ENCODE measurements at places on chromosomes 5 and 9.

GRCh38 chr9:135701959-135702721 lies at the start of gene KCNT1:
Gene KCNT1 (plus strand): TSS chr9:135702185. CDS start chr9:135702259, 74 bp downstream.
- no peak for DNase-seq

GRCh38 chr5:151912360-151912759 lies 12.3 kb downstream of the GLRA1 start:
- DNase-seq = no peak

DNA sequence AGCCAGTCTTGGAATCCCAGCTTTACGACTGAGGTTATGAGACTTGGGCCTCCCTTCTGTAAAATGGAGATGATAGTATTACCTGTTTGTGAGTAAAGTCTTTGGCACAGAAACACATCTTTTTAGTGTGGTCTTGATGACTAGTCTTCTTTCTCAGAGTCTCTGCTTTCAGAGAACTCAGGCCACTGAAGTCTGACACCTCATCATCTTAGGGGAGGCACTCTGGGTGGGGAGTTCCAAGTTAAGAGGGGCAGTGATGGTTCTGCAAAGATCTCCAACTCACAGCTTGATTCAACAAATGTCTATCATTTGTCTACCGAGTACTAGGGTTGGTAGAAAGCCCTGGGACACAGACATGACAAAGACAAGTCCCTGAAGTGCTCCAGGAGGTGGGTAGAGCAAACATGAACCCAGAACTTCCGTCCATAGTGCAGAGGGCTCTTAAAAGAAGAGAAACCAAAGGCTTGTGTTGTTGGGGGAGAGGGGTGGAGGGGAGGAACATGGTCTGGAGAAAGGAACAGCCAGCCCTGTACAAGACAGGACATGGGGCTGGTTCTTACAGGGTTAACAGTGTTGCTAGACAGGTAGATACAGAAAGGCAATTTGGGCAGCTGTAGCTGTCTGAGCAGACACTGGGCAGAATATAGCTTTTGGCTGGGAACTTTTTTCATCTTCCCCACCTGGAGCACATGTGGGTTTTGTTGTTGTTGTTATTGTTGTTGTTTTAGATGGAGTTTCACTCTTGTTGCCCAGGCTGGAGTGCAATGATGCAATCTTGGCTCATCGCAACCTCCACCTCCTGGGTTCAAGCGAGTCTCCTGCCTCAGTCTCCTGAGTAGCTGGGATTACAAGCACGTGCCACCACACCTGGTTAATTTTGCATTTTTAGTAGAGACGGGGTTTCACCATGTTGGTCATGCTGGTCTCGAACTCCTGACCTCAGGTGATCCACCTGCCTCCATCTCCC lies 2.6 kb upstream of the CD14 start:
- no peak for DNase-seq

GRCh38 chr9:11653867-11654266 lies 1039.3 kb upstream of the TYRP1 start:
- DNase-seq = no peak

- DNase-seq = no peak
These were observed 1.1 kb downstream of the IPO11 start for GRCh38 chr5:62413711-62414110.

DNA sequence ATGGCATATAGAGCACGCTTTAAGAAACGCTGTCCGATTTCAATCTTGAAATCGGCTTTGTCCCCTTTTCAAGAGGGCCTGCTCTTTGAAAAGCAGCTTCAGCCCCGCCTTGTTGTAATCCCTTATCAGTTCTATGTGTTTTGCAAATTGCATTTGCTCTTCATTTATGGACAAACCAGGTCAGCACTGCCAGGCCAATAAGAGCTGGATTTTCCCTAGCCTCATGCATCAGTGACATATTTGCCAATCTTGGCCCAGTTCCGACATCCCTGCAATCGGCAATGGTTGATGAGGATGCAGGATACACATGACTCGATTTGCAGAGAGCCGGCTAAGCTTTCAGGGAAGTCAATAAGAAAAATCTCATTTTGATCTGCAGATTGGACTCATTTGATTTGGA lies 529.1 kb upstream of the CLINT1 start:
- DNase-seq = no peak

- DNase-seq = no peak
These were observed 399.3 kb upstream of the CDH9 start for GRCh38 chr5:27437594-27438200.

DNA sequence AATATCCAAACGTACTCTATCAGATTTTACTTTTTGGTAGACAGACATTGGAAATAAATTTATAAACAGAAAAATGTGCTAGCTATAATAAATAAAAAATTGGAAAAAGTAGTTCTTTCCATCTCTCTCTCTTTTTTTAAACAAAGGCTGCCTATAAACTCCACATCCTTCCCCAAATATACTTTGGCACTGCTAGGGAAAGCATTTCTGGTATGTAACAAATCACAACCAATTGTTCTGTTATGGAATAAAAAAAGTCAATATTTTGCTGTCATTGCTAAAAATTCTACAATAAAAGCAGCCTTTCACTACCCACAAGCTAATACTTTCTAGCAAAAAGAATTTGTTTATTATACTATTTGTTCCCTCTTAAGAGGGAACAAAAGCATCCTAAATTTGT lies 169.2 kb upstream of the TARS1 start:
- no peak for DNase-seq

DNA sequence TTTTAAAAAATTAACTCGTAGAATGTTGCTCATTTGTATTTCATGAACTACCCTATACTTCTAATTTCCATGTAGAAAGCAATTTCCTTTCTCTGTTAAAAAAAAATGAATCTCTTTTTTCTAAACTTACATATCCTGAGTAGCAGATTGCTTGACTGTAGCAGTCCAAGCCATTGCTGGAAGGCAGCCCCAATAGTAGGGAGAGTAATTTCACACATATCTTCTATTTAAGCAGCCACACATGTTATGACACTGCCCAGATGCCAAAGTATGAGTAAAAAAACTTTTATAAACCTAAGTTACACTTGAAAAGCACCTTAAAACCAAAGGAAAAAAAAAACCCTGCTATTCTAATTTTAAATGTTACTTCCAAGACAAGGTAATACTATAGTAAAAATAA lies 69.6 kb downstream of the FBXL17 start:
- DNase-seq = no peak

DNA sequence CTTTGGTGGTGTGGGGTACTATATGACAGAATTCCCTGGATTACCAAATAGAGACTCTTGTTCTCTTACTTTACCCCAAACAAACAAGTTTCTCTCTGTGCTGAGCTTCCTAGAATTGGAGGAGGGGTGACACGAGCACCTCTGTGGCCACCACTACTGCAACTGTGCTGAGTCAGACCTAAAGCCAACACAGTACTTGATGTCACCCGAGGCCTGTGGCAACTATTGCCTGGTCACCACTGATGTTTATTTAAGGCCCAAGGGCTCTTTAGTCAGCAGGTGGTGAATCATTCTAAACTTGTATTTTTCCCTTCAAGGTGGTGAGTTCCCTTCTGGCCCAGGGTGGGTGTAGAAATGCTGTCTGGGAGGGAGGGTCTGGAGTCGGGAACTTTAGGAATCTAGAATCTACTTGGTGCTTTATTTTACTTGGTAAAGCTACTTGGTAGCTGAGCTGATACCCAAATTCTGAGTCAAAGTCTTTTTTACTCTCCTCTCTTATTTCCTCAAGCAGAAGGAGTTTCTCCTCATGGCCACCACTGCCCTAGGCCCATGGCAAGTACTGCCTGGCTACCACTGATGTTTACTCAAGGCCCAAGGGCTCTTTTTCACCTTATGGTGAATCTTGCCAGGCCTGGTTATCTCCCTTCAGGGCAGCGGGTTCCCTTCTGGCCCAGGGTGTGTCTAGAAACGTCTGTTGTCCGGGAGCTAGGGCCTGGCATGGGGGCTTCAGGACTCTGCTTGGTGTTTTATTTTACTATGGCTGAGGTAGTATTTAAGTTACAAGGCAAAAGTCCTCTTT lies 9.8 kb downstream of the LURAP1L start:
- DNase-seq = peak; percentile 53

GRCh38 chr9:81759680-81760215 lies 70.4 kb upstream of the TLE1 start:
- DNase-seq = peak; percentile 5

DNA sequence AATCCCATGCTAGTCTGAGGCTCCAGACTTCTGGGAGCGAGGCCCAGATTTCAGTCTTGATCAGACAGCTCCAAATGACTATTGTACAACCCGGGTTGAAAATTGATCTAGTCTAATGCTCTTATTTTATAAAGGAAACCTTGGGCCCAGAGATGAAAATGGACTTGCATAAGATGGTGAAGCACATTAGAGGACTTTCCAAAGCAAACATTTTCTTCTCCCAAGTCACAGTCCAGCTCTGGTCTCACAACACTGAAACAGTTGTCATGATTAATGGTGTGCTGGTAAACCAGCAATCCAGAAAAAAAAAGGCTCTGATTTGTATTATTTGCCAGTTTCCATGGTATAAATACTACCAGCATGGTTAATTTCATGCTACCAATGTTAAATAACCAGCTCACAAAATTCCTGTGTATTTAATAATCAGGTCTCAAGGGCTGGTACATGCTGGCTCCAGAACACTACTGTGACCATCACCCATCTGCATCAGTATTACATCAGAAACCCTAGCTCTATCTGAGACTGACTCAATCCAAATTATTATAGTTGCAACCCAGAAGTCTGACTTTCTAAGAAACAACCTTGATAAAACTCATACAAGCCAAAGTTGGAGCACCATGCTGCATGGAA lies 32.5 kb upstream of the ABLIM3 start:
- DNase-seq = no peak

DNA sequence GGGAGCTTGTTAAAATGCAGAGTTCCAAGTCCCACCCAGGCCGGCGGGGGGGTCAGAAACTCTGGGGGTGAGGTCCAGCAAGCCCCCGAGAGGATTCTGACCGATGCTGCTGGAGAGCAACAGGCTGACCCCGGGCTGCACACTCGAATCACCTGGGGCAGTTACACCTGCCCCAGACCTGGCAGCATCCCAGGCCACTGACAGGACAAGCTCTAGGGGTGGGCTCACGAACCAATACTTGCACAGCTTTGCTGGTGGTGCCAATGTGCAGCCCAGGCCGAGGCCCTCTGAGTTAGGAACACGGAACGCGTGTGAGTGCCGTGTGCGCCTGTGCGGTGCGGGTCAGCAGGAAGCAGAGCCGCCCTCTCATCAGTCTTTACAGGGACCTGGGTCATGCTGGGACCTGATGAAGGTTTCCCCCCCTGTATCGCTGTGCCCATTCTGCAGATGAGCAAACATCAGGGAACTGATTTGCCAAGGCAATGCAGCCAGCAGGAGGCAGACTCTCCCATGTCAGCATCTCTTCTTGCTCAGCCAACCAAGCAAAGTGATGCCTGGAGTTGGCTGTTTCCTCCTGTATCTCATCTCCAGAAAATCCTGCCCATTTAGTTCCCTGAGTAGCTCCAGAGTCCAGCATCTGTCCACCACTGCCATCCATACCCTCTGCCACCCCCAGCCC lies 16.3 kb downstream of the FAM163B start:
- DNase-seq = no peak

DNA sequence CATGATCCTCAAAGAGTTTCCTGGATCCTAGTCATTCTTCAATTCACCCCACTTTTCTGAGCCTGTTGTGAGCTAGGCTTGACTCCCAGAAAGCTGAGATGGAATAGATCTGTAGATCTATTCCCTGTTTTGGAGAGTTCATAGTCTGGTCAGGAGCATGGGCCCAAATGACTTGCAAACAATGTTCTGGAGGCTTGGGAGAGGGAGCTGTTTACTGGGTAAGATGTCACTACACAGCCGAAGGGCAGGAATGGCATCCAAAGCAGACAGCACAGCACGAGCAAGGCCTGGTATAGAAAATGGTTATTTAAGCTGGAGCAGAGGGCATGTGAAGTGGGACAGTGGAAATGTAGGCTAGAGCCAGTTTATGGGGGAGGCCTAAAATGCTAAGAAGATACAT lies 152.5 kb upstream of the ALDH1B1 start:
- DNase-seq = no peak

All from thoracic aorta (tissue), 2 donors.